Fibroblast of skin of left quadriceps (primary cell): ENCODE measurements at places on chromosomes 16 and 17.

GRCh38 chr16:13359835-13360234, 458.4 kb downstream of the SHISA9 start:
- DNase-seq = no peak

- DNase-seq = no peak
These were observed 217.8 kb downstream of the CDRT15L2 start for GRCh38 chr17:20797292-20797691.

GRCh38 chr16:47413041-47413440, 47.8 kb downstream of the ITFG1 start:
- no peak for DNase-seq

DNA sequence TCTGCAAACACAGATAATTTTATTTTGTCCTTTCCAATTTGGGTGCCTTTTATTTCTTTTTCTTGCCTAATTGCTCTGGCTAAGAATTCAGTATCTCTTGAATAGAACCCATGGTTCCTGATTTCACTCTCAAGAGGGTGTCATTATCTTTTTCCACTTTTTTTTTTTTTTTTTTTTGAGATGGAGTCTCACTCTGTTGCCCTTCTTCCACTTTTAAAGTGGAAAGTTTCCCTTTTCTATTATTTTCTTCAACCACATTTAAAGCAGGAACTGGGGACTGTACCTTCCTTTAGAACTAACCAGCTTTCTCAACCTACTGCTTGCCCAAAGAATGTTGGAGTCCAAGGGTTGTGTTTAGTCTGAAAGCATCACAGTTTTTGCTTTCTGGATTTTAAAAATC, 31.1 kb downstream of the SLFN11 start:
- no peak for DNase-seq

GRCh38 chr17:41382394-41382793, 288 bp upstream of the KRT34 start:
- DNase-seq = no peak

DNA sequence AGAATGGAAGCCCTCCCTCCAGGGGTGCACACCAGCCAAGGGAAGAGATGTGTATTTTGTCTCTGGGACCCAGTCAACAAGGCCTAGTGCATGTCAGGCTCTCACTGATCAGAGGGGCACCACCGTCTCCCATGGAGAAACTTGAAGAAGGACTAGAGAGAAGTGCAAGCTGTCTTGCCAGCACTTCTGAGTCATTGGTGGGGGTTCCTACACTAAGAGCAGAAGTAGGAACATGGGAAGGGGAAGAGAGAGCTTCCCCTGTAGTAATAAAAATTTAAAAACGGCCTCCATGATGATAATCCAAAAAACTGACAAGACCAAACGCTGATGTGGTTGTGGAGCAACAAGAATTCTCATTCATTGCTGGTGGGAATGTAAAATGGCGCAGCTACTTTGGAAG, 46.3 kb downstream of the DYNLRB2 start:
- no peak for DNase-seq

DNA sequence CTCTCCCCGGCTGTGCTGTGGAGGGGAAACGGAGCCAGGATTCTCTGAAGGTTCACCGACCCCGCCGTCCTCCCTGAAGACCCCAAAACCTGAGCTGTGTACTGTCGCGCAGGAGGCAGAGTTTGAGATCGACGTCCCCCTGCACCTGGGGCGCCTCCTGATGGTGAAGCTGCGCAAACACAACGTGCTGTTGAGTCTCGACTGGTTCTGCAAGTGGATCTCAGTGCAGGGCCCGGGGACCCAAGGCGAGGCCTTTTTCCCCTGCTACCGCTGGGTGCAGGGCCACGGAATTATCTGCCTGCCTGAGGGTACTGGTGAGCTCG, 62.6 kb upstream of the TEKT1 start:
- DNase-seq = no peak

DNA sequence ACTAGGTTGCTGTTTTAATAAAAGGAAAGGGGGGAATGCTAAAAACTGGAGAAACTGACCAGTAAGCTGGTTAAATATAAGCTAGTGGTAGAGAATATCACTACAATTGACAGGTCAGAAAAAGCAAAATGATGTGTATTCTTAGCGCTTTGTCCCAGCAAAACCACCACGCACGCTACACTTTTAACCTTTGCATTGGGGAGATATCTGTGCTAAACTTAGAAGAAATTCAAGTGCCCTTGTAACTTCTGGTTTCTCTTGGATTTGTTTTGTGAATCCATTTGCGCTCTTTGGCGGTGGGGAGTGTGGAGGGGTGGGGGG, 1.4 kb downstream of the GAN start:
- no peak for DNase-seq

DNA sequence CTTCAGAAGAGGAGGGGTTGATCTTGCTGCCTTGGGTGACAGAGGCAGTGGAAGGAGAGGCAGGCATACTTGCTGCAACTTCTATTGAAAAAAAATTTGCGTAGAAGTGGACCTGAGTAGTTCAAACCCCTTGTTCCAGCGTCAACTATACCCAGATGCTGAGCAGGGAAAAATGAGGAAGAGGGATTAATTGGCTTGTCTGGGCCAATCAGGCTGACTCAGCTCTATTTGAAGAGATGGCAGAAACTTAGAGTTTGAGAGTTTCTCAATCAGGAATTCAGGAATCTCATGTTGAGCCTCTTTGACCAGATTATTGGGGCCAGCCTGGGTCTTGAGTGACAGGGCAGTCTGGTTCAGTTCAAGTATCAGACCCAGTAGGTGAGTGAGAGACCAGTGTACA, 17.6 kb downstream of the CASC3 start:
- DNase-seq = no peak

DNA sequence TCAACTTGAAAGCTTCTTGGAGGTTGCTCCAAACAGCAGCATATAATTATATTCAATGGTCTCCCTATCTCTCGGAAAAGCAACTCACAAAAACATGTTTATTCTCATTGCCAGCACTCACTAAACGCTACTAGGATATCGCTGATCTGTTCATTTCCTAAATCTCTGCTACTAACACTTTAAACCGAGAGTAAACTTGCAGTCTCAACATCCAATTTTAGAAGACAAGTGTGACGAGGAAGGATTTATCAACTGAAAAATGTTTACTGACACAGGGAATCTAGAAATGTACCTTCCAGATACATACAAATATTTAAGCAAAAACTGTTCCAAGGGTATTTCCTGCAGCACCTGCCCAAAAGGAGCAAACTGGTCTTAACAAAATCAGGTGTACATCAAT, 56.5 kb downstream of the YWHAE start:
- DNase-seq = no peak

DNA sequence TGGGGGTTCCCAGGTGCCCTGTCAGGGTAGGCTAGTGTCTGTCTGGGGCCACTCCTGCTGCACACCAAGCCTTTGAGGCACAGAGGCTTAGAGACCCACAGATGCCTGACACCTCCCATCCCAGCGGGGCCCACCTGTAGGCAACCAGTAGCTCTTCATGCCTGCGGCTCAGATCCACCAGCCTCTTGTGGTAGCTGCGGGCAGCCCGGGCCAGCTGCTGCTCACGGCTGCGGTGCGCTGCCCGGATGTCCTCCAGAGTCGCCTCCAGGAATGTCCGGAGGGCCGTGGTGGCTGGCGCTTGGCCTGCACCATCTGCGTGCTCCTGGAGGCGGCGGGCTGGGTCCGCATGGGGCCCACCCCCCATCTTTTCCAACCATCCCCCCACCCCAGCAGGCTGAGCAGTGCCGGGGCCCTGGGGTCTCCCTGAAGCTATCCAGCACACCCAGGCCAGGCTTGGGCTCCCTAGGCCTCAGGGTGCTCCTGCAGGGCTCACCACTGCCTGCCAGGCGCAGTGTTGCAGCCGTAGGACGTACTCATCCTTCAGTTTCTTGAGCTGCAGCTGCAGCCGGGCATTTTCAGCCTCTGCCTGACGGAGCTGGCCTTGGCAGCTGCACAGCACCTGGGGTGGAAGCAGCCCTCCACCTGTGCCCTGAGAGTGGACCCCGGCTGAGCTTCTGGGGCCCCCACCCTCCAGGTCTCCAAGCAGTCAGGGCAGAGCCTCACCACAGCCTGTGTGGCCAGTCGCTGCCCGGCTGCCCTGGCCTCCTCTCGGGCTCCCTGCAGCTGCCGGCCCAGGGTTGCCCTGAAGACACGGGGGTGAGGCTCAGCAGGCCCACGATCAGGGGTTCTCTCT, 1.8 kb downstream of the CCDC78 start:
- DNase-seq = no peak

DNA sequence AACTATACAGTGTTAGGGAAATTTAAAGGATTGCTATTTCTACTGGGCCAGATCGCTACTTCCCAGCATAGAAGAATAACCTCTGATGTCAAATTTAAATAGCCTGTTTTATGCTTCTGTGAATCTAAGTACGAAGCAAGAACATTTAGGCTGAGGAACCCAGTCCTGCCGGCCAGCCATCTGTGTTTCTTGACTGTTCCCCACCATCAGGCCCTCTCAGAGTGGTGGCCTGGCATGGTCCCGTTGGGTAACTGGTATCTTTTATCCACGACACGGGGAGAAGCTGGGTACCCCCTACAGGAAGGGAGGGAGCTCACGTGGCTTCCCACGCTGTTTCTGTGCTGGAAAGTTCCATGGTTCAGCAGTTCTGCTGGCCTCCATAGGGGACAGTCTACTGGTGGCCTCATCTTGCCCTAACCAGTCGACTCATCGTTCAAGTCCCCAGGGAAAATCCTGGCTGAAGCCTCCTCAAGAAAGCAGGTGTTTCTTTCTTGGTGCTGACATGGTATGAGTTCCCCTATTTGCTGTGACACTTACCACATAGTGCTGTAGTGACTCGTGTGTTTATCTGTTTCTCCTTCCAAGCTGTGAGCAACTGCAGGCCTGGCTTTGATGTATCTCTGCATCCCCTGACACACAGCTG, 201.7 kb upstream of the NLRP1 start:
- no peak for DNase-seq

DNA sequence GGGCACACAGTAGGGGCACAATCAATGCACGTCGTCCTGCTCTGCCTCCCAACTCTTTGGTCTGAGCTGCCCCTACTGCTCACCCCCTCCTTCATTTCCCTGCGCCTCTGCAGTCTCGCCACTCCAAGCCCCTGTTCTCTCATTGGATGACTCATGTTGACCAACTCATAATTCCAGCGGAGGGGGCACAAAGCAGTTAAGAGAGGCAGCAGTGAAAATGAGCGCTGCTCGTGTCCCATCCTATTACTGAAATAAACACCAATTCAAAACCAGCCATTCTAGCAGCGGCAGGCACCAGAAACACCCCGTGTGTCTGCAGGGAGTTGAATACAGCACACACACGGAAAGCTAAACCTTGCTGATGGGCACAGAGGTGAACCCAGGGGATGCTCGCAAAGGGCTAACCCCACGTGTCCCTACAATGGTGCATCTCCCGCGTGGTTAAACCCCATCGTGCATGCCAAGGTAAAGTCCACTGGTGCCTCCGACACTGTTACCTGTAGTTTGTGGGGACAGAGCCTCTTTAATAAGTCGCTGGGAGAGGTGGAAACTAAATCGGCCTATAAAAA, 310.4 kb downstream of the XYLT1 start:
- DNase-seq = peak; percentile 21

- no peak for DNase-seq
These were observed 55.1 kb downstream of the ATP2C2 start for GRCh38 chr16:84423416-84423837.

DNA sequence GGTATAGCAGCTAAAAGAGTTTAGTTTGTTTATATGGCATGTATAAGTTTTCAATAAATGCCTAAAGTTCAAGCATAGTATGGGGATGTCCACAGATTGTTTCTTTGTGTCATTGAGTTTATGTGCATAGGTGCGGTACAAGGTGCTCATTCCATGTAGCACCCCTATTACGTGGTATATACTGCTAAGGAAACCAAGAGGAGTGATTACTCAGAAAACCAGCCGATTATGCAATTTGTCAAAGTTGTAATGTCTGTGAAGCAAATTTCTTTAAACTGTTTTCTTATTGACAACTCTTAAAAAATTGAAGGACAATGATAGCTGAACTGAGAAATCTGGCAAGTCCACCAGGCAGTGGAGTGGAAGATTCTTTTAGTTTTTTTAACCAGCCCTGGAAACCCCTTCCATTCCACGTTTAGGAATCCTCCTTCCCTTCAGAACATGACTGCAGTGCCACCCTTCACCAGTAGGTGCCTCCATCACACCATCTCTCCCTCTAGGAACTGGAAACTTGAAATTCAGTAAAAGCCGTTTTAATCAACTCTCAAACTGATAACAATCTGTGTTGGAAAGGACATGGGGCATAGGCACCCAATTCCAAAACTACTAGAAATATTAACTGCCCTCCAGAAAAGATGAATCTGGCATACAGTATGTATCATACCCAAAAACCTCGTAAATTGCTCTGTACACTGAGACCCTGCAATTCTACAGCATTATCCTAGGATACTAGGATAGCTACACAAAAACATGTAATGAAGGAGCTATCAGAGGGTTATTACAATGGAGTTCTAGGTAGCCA, 43.5 kb downstream of the REXO5 start:
- DNase-seq = peak; percentile 40

- DNase-seq = no peak
These were observed 53.7 kb upstream of the LGALS9 start for GRCh38 chr17:27577121-27577761.

DNA sequence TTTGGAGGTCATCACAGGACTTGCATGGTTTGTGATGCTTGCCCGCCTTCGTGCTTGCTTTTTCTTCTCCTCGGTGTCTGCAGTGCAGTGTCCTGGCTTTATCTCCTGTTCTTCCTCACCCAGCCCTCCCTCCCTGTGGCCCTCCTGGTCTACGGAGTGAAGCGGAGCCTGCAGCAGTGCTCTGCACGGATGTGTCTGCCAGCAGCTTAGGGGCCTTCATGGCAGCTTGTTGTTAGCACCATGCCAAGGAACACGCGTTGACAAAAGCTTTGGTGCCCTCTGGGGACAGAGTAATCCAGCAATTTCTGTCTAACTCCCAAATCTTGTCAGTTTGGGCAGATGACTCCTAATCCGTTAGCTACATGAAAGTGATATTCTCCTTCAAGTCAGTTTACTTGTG, 9.9 kb downstream of the DHODH start:
- DNase-seq = no peak

DNA sequence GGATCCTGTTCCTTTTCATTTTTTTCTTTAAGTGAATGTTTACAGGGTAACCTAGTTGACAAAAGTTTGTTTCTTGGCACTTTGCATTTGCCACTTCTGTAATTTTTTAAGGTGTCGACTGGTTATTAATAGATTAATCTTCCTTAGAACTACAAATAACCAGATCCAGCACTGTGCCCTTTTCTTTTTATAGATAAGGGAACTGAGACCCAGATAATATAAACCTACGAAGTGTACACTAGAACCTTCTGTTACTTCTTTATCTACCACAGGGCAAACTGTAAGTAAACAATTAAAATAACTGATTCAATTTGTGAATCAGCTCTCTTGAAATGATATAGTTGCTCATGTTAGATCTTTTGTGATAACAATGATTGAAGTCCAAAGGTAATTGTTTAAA, 55.4 kb downstream of the NLK start:
- no peak for DNase-seq
